ENCODE measurements at places on chromosomes 13 and 19.

DNA sequence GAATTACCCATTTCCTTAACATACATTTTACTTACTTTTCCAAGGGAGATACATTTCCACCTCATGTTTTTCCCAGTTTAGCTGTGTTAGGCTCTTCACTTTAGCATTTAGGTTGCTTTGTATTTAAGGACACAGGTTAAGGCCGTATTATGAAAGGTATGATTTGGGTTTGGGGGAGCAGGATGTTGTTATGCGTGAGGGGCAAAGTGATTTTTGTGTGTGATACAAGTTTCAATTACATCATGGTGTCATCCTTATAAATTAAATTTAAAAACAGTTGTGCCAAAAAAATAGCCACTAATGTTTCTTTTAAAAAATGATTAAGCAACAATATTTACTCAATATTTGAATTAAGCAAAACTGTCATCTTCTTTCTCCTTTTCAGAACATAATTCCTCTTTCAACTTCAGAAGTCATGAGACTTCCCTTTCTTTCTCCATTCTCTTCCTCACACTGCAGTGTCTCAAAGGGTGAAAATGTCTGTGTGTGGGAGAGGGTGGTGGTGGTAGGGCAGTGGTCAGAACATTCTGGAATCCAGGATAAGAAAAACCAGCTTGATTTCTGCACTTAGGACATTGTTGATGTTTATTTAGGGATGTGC is 126.2 kb downstream of the KCNRG start:
- DNase-seq: no peak

DNA sequence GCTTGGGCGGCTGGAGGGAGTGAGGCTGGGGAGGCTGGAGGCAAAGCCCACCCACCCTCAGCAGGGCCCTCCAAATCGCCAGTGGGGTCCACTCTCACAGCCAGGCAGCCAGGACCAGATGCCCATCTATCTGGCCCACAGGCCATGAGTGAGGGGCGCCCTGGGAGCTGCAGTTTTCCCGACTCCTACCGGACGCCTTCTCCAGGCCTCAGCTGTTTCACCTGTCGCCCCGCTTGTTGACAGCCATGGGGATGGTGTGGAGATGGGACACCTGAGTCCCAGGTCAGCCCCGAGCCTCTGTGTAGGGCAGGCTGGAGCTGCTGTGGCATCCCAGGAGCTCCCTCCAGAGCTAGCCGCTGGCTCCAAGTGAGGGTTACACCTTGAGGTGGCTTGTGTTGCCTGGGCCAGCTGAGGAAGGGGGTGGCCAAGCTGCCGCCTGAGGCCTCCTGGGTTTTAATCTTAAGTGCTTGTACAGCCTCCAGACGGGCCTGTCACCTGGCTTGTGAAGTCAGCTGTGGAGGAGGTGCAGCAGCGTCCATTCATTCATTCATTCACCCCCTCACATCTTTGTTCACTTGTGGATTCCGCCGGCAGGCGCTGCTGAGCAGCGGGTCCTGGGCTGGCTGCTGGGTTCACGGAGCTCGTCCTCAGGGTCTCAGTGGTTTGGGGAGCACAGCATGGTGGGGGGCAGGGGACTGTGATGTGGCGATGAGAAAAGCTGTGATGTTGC is 52.0 kb downstream of the COMP start:
- no peak for DNase-seq

DNA sequence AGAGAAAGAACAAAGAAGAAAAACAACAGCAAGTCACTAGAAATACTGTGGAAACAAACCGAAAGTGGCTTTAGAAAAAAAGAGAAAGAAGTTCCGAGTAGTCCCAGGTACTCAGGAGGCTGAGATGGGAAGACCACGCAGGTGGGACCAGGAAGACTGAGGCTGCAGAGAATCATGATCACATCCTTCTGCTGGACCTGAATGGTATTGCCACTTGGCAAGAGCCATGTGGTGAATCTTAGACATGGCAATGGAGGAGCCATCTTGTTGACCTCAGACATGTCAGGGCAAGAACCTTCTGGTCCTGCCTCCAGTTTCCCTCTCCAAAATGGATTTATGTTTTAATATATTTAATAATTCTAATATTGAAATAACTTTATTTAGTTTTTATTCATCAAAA is 37.4 kb upstream of the ZNF724 start:
- no peak for DNase-seq

DNA sequence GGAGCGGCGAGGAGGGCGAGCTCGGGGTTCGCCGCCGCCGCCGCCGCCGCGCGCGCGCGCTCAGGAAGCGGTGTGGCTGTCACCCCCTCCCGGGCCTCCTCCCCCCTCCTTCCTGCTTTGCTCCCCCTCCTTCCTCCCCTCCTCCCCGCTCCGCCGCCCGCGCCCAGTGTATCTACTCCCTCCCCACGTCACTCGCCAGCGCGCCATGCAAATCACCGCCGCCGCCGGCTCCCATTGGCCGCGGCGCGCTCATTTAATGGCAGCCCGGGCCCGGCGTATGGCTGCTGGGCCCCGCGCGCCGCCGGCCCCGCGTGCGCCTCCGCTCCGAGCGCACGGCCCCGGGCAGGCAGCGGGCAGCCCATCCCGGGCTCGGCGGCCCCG is 335 bp upstream of the SOX1 start:
- peak; percentile 17 for DNase-seq

DNA sequence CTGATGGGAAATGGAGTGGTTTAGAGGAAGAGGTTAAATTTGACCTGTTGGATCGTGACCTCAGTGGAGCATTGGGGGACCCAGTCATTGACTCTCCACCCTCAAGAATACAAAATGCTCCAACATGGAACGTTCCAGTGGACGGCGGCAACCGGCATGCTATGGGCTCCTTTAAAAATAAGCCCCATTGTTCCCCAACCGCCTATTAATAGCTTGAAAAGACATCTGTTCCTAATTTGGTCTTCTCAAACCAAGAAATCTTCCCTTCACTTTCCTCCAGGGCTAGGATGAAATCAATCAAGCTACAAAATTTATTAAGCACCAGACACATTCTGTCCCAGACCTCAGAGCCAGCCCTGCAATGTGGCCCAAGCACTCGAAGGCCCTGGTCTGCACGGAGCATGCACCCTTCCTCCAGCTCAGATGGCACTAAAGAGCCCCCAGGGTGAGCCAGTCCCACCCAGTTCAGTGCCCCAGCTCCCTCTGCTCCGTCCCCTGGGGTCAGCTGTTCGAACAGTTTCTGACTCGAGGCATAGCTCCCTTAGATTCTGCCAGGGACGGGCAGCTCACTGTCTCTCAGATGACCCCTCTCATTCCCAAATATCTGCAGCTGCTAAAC is 22.5 kb upstream of the VSTM2B start:
- DNase-seq: no peak

DNA sequence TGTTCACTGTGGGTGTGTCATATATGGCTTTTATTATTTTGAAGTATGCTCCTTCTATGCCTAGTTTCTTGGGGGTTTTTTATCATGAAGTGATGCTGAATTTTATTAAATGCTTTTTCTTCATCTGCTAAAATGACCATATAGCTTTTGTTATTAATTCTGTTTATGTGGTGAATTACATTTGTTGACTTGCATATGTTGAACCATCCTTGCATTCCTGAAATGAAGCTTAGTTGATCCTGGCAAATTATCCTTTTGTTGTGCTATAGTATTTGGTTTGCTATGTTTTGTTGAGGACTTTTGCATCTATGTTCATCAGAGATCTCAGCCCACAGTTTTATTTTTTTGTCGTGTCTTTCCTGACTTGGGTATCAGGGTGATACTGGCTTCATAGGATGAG is 12.1 kb downstream of the GPC6 start:
- no peak for DNase-seq

DNA sequence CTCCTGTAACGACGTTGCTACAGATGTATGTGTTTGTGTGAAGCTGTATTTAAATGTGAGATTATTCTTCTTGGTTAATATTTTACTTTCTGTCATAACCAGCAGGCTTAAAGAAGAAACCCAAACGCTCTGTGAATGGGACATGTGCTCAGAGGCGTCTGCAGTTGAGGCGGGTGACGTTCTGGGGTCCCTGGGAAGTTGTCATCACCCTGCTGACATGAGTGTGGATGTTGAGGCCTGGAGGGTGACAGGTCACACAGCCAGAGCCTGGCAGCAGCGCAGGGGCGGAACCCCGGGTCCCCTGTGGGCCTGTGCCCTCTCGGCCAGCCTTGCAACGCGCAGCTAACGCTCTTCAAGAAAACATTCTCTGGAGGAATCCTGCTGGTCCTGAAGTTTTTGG is 16.6 kb downstream of the RASA3 start:
- DNase-seq: no peak

DNA sequence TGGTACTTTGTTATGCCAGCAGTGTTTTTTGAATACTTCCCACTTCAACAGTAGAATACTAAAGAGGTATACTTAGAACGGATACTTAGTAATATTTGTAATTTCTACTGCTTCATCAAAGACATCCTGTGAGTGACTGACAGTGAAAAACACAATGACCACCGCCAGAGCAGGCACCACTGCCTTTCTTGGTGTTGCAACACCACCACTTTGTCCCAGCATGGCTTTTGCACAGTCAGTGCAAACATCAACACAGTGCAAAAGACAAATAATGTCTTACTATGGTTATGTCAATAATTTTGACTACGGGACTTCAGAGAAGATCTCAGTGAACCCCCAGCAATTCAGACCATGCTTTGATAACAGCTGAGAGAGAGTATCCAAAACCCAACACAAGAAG is 220.5 kb downstream of the RBM26 start:
- DNase-seq: peak; percentile 5

DNA sequence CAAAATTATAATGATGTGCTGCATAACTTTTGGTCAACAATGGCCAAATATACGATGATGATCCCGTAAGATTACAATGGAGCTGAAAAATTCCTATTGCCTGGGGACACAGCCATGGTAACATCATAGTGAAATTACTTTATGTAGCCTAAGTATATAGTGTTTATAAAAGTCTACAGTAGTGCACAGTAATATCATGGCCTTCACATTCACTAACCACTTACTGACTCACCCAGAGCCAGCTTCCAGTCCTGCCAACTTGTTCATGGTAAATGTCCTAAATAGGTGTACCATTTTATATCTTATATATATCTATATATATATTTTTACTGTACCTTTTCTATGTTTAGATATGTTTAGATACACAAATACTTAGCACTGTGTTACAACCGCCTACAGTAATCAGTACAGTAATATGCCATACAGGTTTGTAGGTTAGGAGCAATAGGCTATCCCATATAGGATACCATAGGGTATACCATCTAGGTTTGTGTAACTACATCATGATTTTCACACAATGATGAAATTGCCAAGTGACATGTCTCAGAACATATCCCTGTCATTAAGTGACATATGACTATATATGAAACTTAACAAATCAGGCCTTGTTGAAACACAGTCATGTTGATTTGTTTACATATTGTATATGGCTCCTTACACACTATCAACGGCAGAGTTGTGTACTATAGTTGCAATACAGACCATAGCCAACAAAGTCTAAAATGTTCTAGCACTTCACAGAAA is 23.7 kb downstream of the DIS3 start:
- DNase-seq: peak; percentile 12

DNA sequence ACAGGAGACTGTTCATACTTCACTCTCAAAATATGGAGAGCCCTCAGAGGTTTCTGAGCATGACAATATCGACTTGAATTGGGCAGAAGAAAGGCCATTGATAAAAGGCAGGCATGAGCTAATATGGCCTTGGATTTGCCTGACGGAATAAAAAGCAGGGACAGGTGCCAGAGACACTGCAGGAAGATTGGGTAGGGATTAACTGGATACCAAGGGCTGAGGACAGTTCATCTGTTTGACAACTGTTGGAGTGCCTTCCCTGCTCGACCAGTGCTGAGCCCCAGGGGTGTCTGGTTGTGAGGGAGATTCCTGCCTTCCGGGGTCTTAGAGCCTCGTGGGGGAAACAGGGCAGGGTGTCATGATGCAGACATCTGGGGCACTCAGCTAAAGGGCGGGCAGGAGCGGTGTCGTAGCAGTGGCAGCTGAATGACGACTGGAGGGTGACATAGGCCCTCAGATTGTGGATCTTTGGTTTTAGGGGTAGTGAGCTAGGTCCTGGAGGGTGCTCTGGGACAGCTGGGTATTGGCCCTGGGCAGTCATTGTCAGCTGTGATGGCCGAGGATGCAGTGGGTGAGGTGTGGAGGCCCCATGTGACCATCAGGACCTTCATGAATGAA is 12.3 kb downstream of the GATAD2A start:
- no peak for DNase-seq

DNA sequence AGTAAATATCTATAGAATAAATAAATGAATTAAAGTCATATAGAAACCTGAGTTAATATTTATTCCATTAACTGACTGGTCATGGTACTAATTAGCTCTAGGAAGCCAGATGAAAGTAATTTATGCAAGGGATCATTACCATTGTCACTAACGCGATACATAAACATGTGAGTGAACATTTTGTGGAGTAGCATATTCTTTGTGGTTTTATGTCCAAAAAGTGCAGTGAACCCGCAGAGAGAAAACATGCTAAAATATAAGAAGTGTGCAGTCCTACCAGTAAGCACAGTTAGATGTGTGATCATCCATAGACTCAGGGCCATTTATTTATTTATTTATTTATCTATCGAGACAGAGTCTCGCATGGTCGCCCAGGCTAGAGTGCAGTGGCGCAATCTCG is 1.6 kb downstream of the GPR183 start:
- DNase-seq: no peak

DNA sequence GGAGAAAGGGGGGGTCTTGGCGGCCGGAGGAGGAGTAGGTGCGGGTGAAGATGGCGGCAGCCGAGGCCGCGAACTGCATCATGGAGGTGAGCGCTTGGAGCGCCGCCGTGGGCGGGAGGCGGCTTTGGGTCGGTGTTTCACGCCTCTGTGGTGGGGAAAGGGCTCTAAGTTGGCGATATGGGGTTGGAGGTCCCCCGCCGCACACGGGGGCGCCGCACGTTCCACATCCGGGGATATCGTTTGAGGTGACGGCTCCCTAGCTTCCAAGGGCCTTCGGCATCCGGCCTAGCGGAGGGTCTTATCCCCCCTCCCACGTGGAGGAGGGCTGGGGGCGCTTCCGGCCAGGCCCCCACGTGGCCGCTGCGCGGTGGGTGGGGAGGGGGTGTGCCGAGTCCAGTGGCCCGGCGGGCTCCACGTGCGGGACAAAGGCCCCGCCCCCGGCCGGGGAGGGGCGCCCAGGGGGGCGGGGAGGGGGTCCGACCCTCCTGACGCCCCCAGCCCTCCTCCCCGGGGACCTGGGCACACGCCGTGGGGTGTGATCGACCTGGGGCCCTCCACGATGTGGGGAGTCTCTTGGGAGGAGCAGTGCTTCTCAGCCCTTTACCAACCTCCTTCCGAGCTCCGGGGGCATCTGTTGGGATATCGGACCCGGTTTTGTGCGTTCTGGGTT is at the start of gene PRMT1:
TSS of gene PRMT1 (plus strand) at position 41 of the 670 bp plus-strand sequence. CDS start at position 51, 10 bp downstream.
- peak; percentile 45 for DNase-seq
